ENCODE measurements at places on chromosomes 12 and 14.

DNA sequence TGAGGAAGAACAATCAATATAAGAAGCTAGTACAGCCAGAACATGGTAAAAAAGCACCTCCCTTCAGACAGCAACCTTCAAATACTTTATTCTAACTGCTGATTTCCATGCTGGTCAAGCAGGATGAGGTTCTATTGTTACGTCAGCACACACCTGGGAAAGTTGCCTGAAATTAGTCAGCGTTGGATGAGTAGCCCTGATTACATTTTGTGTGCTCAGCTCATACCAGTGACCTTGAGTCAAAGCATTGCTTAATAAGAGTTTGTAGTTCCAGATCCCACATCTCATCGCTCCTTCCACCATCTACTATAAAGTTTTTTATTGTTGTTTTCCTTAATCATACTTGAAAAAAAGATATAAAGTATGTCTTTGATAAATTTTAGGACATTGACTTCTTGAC lies 361.5 kb downstream of the EGLN3 start:
- DNase-seq: no peak
- no peaks in the 10 kb centered on the region for H3K4me1 ChIP-seq
- no peaks in the 10 kb centered on the region for H3K36me3 ChIP-seq
- H3K27ac ChIP-seq: no peak overlapping the region

DNA sequence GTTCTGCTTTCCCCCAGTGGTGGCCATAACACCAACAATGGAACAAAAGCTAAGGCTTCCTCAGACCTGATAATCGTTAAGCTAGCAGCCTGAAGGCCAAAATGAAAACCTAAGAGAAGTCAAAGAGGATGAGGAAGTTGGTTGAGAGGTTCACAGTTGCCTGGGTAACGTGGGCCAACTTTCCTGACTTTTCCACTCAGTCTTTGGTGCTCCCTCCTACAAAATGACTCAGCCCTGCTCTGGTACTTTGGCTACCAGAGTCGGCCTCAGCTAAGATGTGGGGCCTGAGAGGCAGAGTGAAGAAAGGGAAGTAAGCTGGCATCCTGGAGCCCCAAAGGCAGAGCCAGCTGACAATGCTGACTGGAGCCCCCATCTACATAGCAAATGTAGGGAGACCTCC lies 14.9 kb upstream of the FKBP11 start:
- H3K4me3 ChIP-seq: no peak overlapping the region
- DNase-seq: no peak
- H3K36me3 ChIP-seq: no peaks in the 10 kb centered on the region
- peaks cover 5% of the 10 kb centered on the region for H3K27me3 ChIP-seq
- no peak overlapping the region for H3K27ac ChIP-seq
- H3K4me1 ChIP-seq: peaks cover 13% of the 10 kb centered on the region

GRCh38 chr12:43095669-43096280 lies 456.2 kb downstream of the ADAMTS20 start:
- H3K4me3 ChIP-seq: no peak overlapping the region
- peaks cover 1% of the 10 kb centered on the region for H3K27me3 ChIP-seq

GRCh38 chr12:48175613-48176416 lies 7.6 kb upstream of the CCDC184 start:
- H3K27me3 ChIP-seq: peaks cover 7% of the 10 kb centered on the region
- DNase-seq: no peak
- peak overlapping the region; percentile 60 for H3K27ac ChIP-seq
- H3K36me3 ChIP-seq: no peaks in the 10 kb centered on the region
- H3K4me1 ChIP-seq: peaks cover 17% of the 10 kb centered on the region

DNA sequence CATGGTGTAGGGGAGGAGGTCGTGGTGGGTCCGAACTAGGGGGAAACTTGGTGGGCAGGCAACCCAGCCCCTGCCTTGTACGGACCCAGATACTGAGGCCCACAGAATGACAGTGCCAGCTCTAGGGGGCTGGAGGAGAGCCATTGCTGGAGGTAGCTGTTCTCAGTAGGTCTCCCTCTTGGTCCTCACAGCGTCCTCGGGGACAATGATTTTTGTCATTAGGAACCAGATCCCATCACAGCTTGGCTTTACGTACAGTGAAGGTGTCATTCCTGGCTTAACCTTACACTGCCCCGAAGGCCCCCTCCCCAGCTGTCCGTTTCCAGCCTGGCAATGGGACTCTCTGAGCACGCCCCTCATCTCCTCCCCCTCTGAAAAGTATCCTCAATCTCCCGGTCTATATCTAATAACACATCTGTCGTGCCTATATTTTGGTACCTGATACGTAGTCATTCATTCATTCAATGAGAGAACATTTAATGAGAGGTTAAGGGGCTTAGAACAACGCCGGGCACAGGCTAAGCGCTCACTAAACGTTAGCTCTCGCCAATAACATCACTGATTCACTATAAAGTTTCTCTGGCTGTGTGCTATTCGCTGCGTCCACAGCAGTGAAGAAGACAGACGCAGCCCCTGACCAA lies 597 bp upstream of the DYNC1H1 start:
- DNase-seq: no peak
- H3K27ac ChIP-seq: peak overlapping the region; percentile 41
- peaks cover 21% of the 10 kb centered on the region for H3K4me1 ChIP-seq
- peaks cover 23% of the 10 kb centered on the region for H3K27me3 ChIP-seq
- peak overlapping the region; percentile 74 for H3K4me3 ChIP-seq
- H3K36me3 ChIP-seq: no peaks in the 10 kb centered on the region

- no peaks in the 10 kb centered on the region for H3K36me3 ChIP-seq
- DNase-seq: no peak
- no peak overlapping the region for H3K4me3 ChIP-seq
- peaks cover 2% of the 10 kb centered on the region for H3K27me3 ChIP-seq
- peaks cover 13% of the 10 kb centered on the region for H3K4me1 ChIP-seq
- no peak overlapping the region for H3K27ac ChIP-seq
These were observed 76.2 kb downstream of the BCL11B start for GRCh38 chr14:99195602-99196309.

- H3K4me1 ChIP-seq: peaks cover 5% of the 10 kb centered on the region
- H3K36me3 ChIP-seq: peaks cover 36% of the 10 kb centered on the region
- H3K27ac ChIP-seq: no peak overlapping the region
These were observed 361.9 kb downstream of the ADGRD1 start for GRCh38 chr12:131315601-131316000.

GRCh38 chr14:81710232-81710845 lies 176.7 kb upstream of the SEL1L start:
- H3K27ac ChIP-seq: no peak overlapping the region
- DNase-seq: no peak
- H3K4me1 ChIP-seq: peaks cover 10% of the 10 kb centered on the region
- H3K36me3 ChIP-seq: peaks cover under 1% of the 10 kb centered on the region
- H3K4me3 ChIP-seq: no peak overlapping the region
- no peaks in the 10 kb centered on the region for H3K27me3 ChIP-seq

- peaks cover 11% of the 10 kb centered on the region for H3K27me3 ChIP-seq
- no peak overlapping the region for H3K4me3 ChIP-seq
- no peaks in the 10 kb centered on the region for H3K36me3 ChIP-seq
- no peaks in the 10 kb centered on the region for H3K4me1 ChIP-seq
These were observed 495 bp downstream of the TMEM121 start for GRCh38 chr14:105526776-105527380.

DNA sequence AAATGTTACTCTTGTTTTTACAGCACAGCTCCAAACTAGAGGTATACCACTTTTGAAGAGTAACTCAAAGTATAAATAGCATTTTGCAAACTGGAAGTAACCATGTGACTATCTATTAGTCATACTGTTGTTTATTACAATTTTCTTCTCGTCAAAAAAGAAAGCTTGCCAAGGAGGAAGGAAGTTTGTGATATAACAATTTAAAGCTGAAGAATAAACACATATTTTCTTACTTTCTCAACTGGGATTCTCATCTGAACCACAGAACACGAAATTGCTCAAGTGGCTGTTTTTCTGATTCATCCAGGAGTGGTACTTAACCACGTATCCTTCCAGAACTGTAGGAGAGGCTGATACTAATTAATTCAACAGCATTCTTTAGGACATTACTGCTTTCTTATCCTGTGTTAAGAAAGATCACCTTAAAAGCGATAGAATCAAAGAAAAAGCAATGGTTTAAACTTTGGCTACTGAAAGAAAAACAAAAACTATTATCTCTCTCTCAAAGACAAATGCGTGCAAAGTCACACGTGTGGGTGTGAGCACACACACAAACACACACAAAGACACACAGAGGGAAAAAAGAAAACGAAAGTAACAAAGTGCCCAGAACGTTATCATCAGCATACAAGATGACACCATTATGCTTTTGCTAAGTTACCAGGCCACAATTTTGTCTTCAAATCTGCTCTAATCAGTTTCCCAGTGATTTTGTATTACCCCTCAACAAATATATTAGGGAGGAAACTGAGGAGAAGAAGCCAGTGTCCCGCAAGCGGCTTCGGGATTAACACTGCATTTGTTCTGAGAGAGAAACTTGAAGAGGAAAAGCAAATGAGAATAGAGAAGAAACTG lies at the start of gene CLEC2B:
TSS of gene CLEC2B (minus strand) at position 48 of the 855 bp plus-strand sequence.
- DNase-seq: no peak
- no peaks in the 10 kb centered on the region for H3K4me1 ChIP-seq
- H3K4me3 ChIP-seq: no peak within 1 kb of the TSS
- H3K27ac ChIP-seq: no peak within 1 kb of the TSS

DNA sequence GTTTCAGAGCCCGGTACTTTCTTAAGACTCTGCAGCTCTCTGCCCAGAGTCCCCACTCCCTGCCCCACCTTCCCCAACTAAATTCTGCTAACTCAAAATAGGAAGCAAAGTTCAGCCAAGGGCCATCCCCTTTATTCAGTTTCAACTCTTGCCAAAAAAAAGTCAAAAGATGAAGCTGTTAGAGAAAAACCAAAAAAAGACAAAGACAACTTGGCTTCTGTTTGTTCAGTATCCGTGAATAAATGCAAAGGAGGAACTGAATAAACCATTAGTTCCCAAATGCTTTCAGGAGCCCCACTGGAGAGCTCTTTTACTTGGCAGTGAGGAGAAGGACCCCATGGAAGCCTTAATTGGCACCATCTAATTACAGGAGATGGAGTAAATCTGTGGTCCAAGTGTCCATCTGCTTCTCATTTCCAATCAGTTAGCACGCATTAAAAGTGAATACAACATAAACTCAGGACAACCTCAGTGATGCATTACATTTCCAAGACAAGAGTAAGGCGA lies 155.4 kb upstream of the GZMB start:
- no peaks in the 10 kb centered on the region for H3K36me3 ChIP-seq
- no peak overlapping the region for H3K4me3 ChIP-seq
- H3K27ac ChIP-seq: no peak overlapping the region
- DNase-seq: no peak

- no peak overlapping the region for H3K4me3 ChIP-seq
- H3K27ac ChIP-seq: no peak overlapping the region
- no peak for DNase-seq
- no peaks in the 10 kb centered on the region for H3K36me3 ChIP-seq
These were observed 21.7 kb downstream of the AICDA start for GRCh38 chr12:8590842-8591545.

- no peak for DNase-seq
- no peak overlapping the region for H3K4me3 ChIP-seq
- H3K27ac ChIP-seq: no peak overlapping the region
- no peaks in the 10 kb centered on the region for H3K36me3 ChIP-seq
- H3K4me1 ChIP-seq: no peaks in the 10 kb centered on the region
These were observed 900.9 kb downstream of the BCL11B start for GRCh38 chr14:98371141-98371540.

DNA sequence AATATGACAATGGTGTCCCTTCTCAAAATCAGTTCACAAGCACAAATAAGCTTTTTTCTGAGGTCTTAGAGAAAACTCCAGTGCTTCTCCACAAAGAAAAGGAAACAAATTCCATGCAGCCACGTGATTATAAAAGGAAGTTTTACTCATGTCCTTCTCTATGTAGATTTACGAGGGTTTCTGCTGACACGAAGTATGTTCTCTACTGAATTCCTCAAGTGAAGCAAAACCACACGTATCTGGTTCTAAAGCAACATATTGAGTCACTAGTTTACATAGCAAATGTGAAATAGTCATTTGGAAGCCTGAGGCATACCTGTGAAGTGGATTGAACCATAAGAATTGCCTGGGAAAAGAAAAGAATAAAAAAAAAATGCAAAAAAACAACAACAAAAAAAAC lies 31.9 kb downstream of the BMP4 start:
- H3K27me3 ChIP-seq: no peaks in the 10 kb centered on the region
- H3K36me3 ChIP-seq: no peaks in the 10 kb centered on the region
- no peak overlapping the region for H3K4me3 ChIP-seq
- H3K4me1 ChIP-seq: no peaks in the 10 kb centered on the region
- no peak overlapping the region for H3K27ac ChIP-seq

- no peak overlapping the region for H3K27ac ChIP-seq
- no peaks in the 10 kb centered on the region for H3K36me3 ChIP-seq
- H3K4me1 ChIP-seq: peaks cover 3% of the 10 kb centered on the region
- peaks cover 7% of the 10 kb centered on the region for H3K27me3 ChIP-seq
- H3K4me3 ChIP-seq: peak overlapping the region; percentile 89
These were observed 1.7 kb downstream of the PDE3A start for GRCh38 chr12:20370014-20370386.

DNA sequence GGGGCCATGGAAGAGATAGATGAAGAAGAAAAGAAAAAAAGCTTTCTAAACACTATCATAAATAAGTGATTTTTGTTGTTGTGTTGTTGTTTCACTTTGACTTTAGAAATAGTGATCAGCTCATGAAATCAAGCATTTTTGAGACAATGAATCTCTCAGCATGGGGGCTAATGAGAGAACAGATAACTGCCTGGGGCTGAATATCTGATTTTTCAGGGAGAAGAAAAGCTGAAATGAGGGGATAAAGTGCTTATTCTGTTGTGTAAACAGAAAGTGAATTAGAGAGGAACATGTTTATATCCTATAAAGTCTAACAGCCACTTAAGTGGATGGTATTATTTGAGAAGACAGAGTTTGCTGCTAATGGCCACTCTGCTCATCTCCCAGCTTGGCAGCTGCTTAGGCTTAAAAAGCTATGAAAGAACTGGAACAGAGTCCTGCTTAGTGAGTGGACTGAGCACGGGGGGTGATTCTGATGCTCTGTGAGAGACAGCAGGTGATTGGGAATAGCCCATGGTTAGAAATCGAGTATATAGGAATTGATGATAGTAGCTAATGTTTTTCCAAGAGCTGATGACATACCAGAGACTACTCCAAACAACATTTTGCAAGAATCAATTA lies 646.1 kb upstream of the TMEM132C start:
- peak overlapping the region; percentile 56 for H3K27ac ChIP-seq
- no peak overlapping the region for H3K4me3 ChIP-seq
- DNase-seq: no peak

DNA sequence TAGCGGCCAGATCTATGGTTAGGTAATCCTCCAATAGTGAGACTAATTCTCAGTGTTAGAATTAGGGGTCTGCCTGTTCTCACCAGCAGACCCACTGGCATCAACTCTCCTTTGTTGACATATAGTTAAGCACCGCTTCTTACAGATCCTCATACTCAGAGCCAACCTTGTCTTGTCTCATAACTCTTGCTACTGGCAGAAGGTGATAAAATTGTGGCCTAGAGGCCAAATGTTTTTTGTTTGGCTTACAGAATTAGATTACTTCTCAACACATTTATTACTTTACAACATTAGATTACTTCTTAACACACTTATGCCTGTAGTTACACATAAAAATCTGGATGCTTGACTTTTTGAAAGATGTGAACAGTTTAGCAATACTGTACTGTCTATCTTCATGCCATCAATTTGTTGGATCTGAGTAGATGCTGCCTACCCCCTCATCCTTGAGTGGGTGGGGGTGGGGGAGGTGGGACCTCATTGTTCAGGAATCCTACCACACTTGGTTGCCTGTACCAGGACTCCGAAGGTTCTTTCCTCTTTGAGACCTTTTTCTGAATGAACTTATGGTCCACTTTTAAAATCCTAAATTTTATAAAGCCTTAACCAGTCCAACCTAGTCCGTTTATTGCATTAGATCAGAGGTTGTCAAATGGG lies 7.0 kb downstream of the MTHFD1 start:
- H3K27me3 ChIP-seq: peaks cover 1% of the 10 kb centered on the region
- DNase-seq: no peak
- no peaks in the 10 kb centered on the region for H3K36me3 ChIP-seq
- no peak overlapping the region for H3K27ac ChIP-seq
- H3K4me3 ChIP-seq: no peak overlapping the region

GRCh38 chr12:31991815-31992214 lies 32.6 kb downstream of the RESF1 start:
- H3K27ac ChIP-seq: no peak overlapping the region
- peaks cover 5% of the 10 kb centered on the region for H3K36me3 ChIP-seq
- no peak for DNase-seq

All from glutamatergic neuron (in vitro differentiated cells).